ENCODE measurements at places on chromosomes 16 and 17.

DNA sequence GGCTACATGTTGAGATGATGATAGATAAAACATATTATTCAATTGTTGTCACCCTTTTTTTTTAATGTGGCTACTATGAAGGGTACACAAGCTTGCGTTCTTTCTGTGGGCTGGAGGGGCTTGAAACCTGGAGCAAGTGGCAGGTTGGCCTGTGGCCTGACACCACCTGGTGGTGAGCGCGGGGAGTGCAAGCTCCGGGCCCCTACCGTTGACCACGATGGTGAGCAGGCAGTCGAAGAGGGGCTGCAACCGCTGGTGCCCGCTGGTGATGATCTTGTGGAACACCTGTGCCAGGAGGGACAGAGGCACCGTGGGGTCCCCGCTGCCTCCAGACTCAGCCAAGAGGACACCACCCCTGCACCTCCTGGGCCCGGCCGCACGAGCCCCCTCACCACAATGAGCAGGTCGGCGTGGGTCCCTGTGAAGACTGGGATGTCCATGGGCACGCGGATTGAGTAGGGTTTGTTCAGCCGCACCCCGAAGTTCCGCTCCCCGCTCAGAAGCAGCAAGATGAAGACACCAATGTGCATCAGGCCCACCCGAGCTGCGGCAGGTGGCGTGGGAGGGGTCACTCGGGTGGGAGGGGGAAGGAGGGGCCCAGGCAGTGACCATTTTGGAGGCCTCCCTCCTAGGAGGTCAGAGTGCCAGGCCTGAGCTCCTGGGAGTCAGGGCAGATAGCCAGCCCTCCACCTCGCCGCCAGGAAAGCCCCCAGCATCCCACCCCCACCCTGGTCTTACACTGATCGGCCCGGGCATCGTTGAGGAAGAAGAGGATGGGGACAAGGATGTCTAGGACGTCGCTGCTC is 14.4 kb downstream of the HID1 start:
- DNase-seq: peak; percentile 84

GRCh38 chr16:85621698-85622428 is 8.7 kb downstream of the GSE1 start:
- DNase-seq: no peak

DNA sequence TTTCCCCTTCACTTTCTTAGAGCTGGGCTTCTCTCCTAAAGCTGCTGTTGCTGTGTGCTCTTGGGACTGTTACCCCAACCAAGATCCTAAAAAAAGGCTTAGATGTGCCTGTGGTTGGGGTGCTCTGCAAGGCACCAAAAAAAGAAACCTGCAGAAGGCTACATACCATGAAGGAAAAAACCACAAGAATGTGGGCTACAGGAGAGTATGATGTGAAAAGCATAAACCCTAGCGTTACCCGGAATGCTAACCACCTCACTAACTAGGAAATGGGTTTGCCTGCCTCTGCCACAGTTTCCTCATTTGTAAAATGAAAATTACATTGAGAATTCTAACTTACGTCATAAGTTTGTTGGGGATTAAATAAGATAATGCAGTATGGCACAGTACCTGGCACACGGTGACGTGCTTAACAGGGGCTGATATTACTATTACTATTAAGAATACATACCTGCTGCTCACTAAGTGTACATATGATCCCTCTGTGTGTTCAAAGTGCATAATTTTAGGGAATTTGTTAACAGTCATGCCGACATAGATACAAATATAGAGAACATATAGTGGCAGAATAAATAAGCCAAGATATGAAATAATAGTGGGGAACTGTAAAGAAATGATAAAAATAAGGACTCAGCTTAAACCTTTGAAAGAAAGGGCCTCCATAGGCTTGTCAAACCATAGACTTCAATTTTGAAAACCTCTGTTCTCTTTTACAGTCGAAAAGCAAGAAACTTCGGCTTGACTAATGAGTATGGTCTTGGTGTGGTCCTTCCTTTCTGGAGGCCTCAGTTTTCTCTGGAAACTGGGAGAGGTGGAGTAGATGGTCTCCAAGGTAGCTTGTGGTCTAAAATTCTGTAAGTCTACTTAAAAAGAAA is 177.8 kb upstream of the TBX2 start:
- peak; percentile 56 for DNase-seq

DNA sequence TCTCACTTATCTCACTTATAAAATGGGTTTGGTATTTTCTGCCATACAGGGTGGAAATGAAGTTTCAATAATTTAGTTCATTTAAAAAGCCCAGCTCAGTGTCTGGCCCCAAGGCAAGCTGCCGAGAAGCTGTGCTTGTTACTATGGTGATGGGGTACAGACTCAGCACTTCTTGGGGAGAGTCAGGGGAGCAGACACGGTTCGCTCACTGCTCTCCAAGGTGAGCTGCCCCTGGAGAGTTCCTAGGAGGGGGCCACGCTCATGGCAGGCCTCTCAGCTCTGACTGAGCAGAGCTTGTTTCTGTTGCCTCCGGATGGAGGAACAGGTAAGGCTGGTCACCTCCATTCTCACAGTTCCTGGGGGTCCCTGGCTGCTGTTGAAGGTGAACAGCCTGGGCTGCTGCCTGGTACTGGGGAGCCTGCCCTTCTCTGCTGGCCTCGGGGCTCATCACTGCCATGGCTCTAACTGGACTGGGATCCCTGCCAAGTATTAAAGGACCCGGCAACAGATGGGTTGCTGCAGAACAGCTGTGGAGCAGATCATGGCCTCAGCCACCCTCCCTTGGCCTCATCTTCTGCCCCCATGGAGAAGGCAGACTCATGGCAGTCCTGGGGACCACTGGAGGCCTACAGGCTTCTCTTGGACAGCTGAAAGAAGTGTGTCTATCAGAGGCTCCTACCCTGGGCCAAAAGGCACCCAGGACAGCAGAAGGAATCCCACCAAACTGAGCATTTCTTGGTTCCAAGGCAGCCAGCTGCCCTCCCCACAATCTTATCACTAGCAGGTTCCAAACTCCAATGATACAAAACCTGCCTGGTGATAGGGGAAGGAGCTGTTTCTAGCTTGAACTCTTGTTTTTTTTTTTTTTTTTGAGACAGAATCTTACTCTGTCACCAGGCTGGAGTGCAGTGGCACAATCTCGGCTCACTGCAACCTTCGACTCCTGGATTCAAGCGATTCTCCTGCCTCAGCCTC is 25.9 kb upstream of the SPATA32 start:
- DNase-seq: peak; percentile 55

GRCh38 chr16:23624092-23624491 is 17.0 kb downstream of the PALB2 start:
- DNase-seq: no peak

GRCh38 chr16:10923650-10924214 is 18.5 kb downstream of the DEXI start:
- DNase-seq: no peak

- DNase-seq: no peak
Measured at GRCh38 chr16:83789642-83790401, 18.0 kb upstream of the HSBP1 start.

DNA sequence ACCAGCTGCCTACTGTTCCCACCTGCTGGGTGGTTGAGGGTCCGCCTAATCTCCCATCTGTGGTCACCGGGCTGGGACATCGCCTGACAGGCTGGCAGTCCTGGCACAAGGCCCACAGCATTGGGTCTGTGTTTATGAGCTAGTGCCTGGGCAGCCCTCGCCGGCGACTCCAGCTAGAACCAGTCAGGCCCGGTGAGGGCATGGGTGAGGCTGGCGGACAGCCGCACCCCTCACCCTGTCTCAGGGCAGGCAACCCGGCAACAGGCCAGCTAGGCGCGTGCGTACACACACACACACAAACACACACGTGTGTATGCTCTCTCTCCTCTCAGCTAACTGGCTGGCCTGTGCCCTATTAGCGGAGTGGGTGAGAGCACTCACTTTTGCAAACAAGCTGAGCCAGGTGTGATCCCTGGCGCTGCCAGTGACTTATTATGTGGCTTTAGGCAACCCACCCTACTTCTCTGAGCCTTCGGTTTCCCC is 10.4 kb downstream of the HSD11B2 start:
- peak; percentile 92 for DNase-seq

- no peak for DNase-seq
Measured at GRCh38 chr16:21075252-21075651, 75.4 kb downstream of the DNAH3 start.

GRCh38 chr16:67967958-67968399 is 458 bp downstream of the SLC12A4 start:
- DNase-seq: peak; percentile 46

- peak; percentile 72 for DNase-seq
Measured at GRCh38 chr17:79874329-79874981, 35.2 kb upstream of the CBX4 start.

DNA sequence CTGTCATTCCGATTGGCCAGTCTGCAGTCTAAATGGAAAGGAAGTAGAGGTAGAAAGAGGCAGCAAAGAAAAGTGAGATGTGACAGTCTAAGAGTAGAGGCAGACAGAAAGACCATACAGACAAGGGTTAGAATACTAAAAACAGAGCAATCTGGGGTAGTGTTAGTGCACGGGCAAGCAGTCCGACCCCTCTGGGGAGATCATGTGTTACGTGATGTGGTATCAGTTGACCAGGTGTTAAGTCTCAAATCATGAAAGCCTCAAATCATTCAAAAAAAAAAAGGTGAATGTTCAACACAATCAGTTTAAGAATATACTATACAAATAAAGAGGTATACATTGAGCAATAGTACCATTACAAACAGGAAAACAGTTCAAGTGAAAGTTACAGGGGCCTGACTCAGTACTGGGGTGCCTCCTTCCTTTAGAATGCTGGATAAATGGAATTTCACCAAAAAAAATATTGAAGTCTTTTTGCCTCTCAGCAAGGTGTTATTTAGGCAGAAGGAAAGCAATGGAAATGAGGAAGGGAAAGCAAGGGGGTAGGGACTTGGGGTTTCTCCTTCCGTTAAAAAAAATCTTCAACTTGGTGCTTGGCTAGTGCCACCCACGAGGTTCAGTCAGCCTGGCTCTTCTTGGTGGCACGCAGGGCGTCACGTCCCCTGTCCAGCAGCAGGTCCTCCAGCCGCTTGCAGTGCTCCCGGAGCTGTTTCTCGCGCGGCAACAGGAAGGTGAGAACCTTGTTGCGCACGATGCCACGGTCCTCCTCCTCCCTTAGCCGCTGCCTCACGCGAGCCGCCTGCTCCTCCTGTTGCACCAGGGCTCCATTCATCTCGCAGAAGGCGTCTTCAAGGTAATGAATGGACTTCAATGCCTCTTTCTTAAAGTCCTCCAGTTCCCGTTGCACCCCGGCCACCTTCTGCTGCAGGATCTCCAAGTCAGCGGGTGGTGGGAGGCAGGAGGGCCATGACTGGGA is 616 bp downstream of the CCDC182 start:
- DNase-seq: no peak

DNA sequence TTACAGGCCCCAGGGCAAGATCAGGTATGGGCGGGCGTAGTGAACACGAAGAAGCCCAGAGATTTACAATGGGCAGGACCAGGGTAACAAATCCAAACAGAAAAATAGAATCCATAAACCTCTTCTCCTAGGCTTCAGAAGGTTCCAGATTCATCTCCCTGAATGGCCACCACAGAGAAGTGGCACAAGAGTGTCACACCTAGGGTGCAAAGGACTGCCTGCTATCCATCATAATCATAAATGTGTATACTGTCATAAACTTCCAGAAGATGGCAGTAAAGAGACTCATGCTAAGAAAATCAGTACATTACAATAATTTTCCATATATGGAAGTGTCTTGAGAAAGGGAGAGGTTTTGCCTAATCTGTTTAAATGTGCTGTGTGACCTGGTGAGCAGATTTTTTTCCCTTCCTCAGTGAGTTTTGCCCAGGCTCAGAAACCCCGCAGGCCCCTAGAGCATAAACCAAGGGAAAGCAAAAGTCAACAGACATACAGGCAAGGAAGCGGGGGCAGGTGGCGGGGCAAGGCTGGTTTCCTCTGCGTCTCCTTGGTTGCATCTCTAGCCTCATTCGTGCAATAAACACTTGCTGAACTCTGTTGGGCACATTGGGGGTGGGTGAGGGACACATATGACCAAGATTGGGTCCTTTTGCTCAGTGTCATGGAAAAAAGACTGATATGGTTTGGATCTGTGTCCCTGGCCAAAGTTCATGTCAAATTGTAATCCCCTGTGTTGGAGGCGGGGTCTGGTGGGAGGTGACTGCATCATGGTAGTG is 92.0 kb upstream of the CDH5 start:
- peak; percentile 70 for DNase-seq

DNA sequence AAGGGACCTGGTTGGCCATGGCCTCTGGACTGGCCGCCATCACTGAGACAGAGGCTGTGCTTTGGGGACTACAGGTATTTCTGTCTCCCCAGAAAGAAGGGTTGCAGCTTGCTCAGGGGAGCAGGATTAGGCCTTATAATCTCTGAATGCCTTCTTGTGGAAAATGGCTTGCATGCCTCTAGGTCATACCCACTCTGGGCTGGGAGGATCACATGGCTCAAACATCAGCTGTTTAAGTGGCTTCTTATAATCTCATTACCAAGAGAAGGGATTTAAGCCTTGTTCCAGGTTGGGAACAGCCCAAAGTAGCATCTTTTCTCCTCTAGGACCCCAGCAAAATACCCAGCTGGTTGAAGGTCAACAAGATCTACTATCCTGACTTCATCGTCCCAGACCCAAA is 19.1 kb downstream of the LIG3 start:
- DNase-seq: no peak

GRCh38 chr16:20906341-20907255 is 6.0 kb downstream of the LYRM1 start:
- DNase-seq: no peak

DNA sequence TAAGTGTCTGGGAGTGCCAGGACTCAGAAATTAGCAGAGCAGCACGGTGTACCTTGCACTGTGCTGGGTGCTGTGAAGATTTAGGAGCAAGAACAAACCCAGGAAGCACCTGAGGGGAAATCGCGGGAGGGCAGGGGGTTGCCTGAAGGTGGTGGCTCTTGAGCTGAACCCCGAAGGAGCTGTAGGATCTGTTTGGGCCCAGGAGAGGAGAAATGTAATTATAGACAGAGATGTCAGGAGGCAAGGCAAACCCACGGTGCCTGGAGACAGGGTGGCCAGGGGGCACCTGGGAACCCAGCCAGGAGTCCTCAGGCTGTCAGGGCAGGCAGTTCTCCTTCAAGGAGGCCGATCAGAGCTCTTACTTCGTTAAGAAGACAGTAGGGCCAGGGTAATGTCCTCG is 109.1 kb downstream of the C16orf78 start:
- no peak for DNase-seq

GRCh38 chr16:59356144-59356543 is 622.0 kb upstream of the GOT2 start:
- DNase-seq: no peak

- peak; percentile 34 for DNase-seq
Measured at GRCh38 chr17:38749223-38750043, 1.3 kb upstream of the PCGF2 start.

GRCh38 chr17:5555254-5555653 is 29.1 kb downstream of the NLRP1 start:
- DNase-seq: no peak

- DNase-seq: no peak
Measured at GRCh38 chr17:81453076-81453475, 57.8 kb downstream of the BAHCC1 start.

DNA sequence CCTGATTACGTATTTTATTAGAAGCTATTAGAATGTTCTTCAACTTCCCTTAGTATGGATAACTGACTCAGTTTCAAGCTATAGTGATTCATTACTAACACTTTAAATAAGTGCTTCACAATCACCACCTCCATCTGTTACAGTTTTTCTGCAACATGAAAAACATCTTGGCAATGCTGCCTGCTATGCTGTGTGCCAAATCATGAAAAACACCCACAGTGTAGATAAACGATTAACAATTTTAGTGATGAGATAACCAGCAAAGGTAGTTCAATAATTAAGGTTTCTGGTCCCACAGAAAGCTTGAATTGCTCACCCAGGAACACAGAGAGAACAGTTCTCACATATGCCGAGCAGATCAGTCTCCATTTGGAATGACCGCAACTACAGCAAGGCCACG is 51.4 kb upstream of the SLC25A19 start:
- peak; percentile 62 for DNase-seq
